ENCODE measurements at places on chromosomes 16 and 17. TPM values are rescaled to one million over a fixed set of nuclear protein-coding genes. Genes with fewer than 3 reads are reported as not detected.

Gene TAT
- not detected for total RNA-seq

Gene KRT31
- not detected for total RNA-seq

DNA sequence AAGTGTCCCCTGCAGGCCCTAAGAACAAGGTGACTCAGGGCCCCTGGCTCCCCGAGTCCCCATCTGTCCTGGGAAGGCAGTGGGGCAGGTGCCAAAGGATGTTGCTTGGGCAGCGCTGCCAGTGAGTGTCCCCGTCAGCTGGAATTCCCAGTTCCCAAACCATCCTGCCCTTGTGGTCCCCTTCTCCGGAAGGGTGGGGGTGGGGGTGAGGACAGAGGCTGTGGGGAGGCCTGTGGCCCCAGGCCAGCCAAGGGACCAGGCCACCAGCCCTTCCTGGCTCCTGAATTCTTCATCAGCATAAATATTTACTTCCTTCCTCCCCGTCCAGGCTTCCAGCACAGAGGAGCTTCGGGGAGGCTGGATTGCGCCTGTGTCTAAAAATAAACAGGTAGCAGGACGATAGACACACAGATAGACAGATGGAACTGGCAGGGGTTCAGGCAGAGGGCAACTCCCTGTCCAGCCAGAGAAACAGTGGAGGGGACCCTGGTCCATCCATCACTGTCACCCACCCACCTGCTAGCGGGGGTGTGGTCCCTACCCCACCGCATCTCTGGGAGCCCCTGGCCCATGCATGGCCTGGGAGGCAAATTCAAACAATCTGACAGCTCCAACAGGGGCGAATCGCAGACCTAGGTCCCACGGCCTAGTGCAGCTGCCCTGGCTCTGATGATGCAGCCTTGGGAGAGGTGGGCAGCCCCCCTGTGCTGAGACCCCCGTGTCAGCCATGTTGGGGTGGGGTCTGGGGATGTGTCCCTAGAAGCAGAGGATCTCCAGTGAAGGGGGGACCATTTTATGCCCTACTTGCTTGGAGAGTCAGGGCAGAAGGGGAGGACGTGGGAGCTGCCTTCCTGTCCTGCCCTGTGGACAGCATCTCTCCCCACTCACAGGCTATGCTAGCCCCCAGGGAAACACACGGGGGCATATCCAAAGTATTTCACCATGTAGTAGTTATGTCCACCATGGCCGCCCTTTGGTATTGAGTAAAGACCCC, 13.2 kb downstream of the GLIS2 start:
- DNase-seq, result peak; percentile 61

Gene PPL
- 18.4 TPM for total RNA-seq

DNA sequence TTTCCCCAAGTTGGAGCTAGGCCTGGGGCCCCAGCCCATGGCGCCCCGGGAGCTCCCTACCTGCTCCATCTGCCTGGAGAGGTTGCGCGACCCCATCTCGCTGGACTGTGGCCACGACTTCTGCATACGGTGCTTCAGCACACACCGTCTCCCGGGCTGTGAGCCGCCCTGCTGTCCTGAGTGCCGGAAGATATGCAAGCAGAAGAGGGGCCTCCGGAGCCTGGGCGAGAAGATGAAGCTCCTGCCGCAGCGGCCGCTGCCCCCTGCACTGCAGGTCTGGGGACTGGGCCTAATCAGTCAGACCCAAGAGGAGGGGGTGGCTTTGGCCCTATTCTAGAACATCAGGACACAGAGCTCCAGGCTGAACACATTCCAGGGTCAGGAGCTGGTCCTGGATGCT, 1.5 kb downstream of the RNF112 start:
- no peak for DNase-seq

DNA sequence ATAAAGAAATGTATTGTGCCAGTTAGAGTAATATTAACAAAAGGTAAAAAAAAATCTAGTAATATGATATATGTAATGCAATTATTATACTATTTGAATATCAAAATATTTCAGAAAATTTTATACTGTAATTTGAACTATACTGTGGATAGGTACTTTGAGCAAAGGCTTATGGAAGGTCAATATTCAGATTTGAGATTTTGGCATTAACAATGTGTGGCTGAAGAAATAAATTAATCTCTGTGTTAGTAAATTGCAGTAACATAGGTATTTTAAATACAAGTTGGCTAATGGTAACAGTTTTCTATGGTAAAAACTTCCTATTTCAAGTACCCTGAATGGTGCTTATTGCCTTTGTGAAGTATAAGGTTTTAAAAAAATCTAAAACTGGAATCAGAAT, 23.2 kb upstream of the NACA2 start:
- no peak for DNase-seq

Gene NEUROD2
- total RNA-seq, result not detected

- no peak for DNase-seq
Observed at GRCh38 chr17:39018267-39019134, 51.3 kb upstream of the FBXO47 start.

Gene MPP2
- 17.1 TPM for total RNA-seq

DNA sequence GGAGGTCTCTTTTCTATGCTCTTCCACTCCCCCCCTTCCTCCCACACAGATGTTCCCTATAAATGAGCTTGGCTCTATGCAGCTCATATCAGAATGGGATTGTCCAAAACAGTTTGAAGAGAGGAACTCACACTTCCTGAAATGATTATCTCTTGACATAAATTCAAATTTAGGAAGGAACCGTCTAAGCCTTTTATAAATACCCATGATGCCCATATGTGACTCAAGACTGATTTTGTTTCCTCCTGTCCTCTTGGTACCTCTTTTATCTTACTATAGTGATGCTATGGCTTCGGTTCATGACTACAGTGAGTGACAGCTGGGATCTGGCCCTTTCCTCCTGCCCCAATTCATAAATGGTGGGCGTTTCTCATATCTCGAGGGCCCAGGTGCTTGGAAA, 16.6 kb upstream of the TERF2 start:
- DNase-seq, result no peak

DNA sequence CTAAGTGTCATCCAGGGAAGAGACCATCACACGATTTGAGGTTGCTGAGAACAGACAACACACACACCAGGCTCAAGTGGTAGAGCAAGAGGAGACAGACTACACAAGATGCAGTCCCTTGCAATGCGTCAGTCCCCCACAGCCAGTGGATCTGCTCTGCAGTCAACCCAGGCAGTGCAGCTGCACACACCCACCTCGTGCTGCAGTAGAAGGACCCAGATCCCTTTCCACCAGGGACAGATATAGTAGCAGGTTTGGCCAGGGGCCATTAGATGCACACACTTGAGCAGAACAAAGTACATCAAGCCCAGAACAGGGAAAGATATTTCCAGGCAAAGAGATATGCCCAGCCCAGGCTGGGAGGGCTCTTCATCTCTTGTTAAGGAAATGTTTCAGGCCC, 112.9 kb downstream of the GRIN2A start:
- DNase-seq, result peak; percentile 75

Gene TEN1
- 6.6 TPM for total RNA-seq

GRCh38 chr17:1907909-1908698, 78.3 kb downstream of the RPA1 start:
- no peak for DNase-seq

Gene PRRT2
- 3.1 TPM for total RNA-seq

Gene ACSF3
- total RNA-seq, result 22.5 TPM

DNA sequence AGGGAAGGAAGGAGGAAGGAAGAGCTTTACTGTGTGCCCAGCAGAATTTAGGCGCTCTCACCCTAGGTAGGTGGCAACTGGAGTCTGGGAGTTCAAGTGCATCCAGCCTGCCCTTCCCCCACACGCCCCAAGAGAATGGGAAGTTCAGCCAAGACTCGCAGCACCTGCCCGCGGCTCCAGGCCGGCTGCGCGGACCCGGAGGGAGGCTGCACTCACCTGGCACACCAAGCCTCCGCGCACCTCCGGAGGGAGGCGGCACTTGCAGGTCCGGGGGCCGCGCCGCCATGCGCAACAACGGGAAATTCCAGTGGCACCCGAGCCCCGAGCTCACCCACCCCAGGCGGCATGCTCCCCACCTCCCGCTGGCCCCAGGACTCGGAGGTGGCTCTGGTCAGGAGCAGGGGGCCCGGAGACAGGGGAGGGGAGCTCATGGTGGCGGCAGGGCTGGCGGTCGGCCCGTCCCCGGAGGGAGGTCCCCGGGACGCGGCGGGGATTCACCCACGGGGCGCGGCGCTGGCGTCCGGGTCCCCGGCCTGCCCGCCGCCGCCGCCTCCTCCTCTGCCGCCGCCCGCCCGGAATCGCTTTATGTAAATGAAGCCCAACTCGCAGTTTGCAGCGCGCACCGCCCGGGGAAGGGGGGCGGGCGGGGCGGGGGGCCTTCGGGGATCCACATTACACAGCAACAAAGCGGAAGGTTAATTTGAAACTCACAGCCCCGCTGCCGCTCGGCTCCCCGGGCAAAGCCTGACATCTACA, at the start of gene ZFHX3:
TSS of gene ZFHX3 (minus strand) at position 593 of the 756 bp plus-strand sequence. CDS start 87,983 bp downstream, outside the sequence.
- peak; percentile 86 for DNase-seq

GRCh38 chr16:47523342-47524006, 62.3 kb downstream of the PHKB start:
- no peak for DNase-seq

DNA sequence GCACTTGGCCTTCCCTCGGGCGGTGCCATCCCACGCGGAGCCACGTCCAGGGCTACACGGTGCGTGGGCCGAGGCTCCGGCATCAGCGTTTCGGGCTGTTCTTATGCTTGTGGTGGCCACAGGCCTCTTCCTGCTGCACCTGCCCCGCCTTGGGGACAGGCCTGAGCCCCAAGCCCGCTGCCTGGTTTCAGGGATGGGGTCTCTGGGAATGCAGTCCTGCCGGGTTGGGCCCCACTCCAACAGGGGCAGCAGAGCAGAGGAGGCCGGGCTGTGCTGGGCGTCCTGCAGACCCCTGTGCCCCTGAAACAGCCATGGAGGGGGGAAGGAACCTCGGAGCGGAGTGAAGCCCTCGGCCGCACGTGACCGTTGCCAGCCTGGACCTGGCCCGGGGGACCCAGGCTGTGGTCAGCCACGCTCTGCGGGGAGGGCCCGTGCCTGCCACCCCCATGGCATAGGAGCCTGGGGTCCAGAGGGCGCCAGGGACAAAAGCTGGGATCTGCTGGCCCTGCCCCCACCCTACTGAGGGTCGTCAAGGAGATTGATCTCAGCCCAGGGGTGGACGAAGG, 453 bp upstream of the WFIKKN1 start:
- DNase-seq, result no peak

DNA sequence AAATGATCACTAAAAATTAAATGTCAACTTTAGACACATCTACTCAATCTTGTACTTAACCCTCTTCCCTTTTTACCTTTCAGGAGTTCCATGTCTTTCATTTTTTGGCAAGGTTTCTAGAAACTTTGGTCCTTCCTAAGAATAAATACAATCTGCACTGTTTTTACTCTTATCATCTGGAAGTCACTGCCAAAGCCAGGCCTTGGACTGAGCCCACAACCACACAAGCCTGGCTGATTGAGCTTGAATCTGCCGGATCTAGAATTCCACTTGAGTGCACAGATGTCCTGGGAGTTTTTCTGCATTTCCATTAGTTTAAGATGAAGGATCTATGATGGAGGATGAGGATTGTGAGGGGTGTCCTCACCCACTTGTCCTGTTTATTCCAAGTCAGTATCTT, 126.1 kb downstream of the VPS53 start:
- no peak for DNase-seq

Gene TEKT1
- total RNA-seq, result not detected

DNA sequence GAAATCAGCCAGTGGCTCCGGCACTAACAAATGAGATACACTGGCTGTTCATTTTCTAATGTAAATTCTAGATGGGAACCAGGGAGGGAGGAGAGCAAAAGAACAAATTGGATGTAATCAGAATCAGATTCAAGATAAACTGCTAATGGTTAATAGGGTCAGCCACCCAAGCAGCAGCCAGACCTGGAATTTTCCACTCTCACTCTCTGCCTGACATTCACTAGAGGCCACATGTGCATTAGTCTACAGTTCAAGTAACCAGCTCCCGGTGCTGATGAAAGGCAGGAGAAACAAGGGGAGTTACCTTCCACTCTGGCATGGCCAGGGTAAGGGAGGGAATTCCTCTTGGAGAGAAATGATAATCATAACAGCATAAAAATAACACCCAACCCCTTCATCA, 597.7 kb downstream of the TOX3 start:
- no peak for DNase-seq

Gene GLP2R
- total RNA-seq, result 0.35 TPM

- no peak for DNase-seq
Observed at GRCh38 chr17:5580969-5581368, 3.3 kb downstream of the NLRP1 start.

DNA sequence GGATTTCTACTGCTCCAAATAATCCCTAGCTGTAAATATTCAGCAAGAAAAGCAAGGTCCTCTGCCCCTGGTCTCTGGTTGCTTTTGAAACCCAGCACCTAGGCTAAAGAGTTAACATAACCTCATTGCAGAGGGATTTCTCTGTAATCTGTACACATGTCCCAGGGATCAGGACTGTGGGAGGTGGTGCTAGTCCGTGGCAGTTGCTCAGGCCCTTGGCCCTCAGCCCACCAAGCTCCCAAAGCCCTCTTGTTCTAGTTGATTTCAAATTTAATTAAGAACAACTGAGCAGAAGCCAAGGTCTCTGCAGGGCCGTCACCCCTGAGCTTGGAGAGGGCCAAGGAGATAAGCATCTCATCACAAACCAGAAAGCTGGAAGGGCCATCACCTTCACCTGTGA, 181.1 kb downstream of the SOX9 start:
- peak; percentile 70 for DNase-seq

Gene CSH1
- not detected for total RNA-seq

DNA sequence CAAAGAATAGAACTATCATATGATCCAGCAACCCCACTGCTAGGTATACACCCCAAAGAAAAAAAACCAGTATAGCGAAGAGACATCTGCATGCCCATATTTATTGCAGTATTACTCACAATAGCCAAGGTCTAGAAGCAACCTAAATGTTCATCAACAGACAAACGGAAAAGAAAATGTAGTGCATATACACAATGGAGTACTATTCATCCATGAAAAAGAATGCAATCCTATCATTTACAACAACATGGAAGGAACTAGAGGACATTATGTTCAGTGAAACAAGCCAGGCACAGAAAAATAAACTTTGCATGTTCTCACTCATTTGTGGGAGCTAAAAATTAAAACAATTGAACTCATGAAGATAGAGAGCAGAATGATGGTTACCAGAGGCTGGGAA, 55.3 kb downstream of the WDR59 start:
- DNase-seq, result no peak

Gene ABI3
- 5.6 TPM for total RNA-seq

Gene IRX5
- total RNA-seq, result 0.47 TPM

Gene TERB1
- total RNA-seq, result not detected

GRCh38 chr17:79974566-79975497, 60.8 kb downstream of the TBC1D16 start:
- no peak for DNase-seq

DNA sequence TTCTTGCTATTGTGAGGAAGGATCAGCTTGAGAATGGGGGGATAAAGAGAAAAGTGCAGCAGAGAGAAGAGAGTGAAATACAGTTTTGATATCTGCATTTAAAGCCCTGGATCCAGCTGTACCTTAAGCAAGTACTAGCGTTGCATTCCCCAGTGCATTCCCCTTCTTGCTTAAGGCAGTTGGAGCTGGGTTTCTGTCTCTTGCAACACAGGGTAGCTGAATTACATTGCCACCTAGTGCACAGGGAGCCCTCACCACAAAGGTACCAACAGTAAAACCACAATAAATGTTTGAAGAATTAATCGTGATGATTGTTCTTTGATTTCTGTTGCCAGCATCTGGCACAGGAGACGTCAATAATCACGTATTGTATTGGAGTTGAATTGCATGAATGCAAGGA, 588.7 kb downstream of the RBFOX1 start:
- DNase-seq, result no peak

Gene NPIPA2
- 3.4 TPM for total RNA-seq
